ENCODE measurements at places on chromosomes 7 and 10.

DNA sequence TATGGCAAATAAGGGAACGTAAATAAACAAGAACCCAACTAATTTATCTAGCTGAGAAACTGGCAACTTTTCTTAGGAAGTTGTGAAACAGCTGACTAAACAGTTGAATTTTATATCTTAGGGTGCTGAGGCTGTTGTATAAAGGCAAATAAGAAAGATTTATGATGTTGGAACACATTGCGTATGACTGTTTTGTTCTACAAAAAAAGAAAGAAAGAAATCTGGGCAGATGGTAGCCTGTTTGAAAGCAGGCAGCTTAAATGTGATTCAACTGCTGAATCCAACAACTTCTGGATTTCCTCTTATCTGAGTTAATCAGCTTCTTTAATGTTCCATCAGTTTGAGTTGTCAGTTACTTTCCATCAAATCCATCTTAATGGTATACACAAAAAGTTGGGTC is 214.5 kb downstream of the SNX13 start:
- DNase-seq: no peak

GRCh38 chr7:94578614-94579013 is 69.0 kb downstream of the CASD1 start:
- DNase-seq: no peak

- DNase-seq: peak; percentile 94
Measured at GRCh38 chr7:34747867-34748727, 90.1 kb downstream of the NPSR1 start.

GRCh38 chr7:30159163-30159562 is 24.4 kb downstream of the MTURN start:
- DNase-seq: no peak

DNA sequence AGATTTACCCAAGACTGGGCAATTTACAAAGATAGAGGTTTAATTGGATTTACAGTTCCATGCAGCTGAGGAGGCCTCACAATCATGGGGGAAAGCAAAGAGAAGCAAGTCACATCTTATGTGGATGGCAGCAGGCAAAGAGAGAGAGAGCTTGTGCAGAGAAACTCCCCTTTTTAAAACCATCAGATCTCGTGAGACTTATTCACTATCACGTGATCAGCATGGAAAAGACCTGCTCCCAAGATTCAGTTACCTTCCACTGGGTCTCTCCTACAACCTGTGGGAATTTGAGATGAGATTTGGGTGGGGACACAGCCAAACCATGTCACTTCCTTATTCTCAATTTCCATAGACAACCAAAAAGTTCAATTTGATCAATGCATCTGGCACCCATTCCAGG is 24.9 kb upstream of the NOBOX start:
- no peak for DNase-seq

- DNase-seq: no peak
Measured at GRCh38 chr7:31873816-31874597, 187.0 kb downstream of the PPP1R17 start.

DNA sequence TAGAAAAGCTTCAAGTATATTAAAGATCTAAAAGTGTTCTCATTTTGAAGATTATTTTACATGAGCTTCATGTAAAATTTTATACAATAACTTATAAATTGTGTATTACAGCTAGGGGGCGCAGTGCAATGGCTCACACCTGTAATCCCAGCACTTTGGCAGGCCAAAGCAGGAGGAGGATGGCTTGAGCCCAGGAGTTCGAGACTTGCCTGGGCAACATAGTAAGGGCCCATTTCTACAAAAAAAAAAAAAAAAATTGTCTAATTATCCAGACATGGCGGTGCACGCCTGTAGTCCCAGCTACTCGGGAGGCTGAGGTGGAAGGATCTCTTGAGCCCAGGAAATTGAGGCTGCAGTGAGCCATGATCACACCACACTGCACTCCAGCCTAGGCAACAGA is 16.6 kb downstream of the ACBD5 start:
- DNase-seq: peak; percentile 21

DNA sequence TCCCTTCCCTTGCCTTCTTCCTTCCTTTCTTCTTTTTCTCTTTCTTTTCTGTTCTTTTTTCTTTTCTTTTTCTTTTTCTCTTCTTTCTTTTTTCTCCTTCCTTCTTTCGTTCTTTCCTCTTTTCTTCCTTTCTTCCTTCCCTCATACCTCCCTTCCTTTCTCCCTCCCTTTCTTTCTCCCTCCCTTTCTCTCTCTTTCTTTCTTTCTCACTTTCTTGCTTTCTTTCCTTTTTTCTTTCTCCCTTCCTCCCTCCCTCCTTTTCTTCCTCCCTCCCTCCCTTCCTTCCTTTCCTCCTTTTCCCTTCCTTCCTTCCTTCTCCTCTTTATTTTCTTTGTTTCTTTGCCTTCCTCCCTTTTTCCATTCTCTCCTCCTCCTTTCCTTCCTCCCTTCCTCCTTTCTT is 96.3 kb downstream of the POM121L12 start:
- DNase-seq: no peak

Measured in kidney capillary endothelial cell (primary cell).